ENCODE measurements at places on chromosomes 4 and X.

GRCh38 chr4:103197765-103198110 lies 405 bp downstream of the CENPE start:
- no peak for DNase-seq

DNA sequence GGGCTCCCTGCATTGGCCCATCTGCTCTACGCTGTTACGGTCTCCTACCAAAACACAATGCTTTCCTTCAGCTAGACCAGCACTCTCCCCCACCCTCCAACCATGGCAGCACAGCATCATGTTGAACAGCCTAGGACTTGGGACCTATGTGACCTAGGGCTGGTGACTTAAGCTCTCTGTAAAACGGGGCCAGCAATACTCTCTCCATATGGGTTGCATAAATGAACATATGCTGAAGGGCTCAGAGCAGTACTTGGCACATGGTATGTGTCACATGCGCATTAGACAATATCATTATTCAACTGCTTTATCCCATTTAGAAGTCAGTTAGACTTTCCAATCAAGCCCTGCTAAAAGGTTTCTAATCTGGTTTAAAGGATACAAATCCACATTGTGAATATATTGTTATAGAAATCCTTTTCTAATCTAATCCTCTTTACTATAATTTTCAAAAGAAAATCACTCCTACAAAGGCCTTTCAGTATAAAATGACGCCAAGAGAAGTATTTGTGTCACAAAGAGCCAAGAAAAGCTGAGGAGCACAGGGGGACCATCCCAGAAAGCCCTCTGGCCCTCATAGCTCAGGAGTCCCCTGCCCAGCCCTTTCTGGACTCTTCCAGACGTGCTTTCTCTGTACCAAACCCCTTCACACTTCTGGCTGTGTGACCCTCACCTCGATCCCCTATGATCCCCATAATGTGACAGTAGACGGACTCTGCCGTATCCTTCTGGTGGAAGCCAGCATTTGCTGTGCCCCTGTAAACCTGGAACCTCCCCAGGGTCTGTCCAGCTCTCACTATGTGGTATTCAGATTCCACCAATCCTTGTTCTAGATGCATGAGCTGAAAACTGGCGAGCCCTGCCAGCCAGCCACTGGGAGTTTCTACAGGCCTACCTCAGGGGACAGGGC lies 42.3 kb downstream of the NSG1 start:
- no peak for DNase-seq

DNA sequence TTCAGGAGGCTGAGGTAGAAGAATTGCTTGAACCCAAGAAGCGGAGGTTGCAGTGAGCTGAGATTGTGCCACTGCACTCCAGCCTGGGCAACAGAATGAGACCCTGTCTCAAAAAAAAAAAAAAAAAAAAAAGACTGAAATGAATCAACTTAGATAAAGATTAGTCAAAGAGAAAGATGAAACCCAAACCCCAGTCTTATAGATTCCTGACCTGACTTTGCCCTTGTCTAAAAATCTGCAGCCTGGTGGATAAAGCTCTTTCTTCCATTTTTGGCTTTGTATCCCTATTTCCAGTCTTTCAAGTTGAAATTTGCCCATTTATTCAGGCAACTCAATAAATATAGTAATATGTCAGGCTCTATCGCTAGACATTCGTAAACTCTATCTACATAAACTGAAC lies 39.3 kb upstream of the SPINK2 start:
- DNase-seq: no peak

- DNase-seq: no peak
Observed at GRCh38 chrX:29834764-29835163, 380.6 kb upstream of the MAGEB2 start.

- DNase-seq: no peak
Observed at GRCh38 chrX:55867181-55867651, 149.7 kb downstream of the RRAGB start.

- DNase-seq: no peak
Observed at GRCh38 chr4:173860094-173860493, 330.1 kb upstream of the HAND2 start.

DNA sequence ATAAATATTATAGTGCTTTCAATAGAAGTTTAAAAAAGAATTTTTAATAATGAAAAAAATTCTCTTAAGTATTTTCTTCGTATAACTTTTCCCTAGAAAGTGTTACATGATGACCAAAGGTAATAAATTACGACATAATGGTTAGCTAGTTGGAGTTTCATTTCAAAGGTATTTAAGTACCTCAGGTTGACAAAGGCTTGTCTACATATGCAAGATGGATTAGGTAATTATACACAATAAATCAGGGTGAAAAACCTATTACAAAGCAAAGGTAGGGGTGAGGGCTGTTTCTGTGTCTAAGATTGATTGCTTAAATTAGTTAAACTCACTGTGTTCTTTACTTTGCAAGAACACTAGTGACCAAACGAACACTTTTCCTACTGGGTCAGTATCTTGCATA lies 508.5 kb upstream of the FAT1 start:
- no peak for DNase-seq
